HAP-1 (cell line): ENCODE measurements at places on chromosomes 7 and 10.
A peak's percentile ranks its signal among the peaks of the same experiment; 100 is the strongest.

GRCh38 chr10:71627956-71628355 lies 91.6 kb downstream of the C10orf105 start:
- no peak for DNase-seq

GRCh38 chr10:78602201-78602932 lies 466.4 kb upstream of the ZMIZ1 start:
- no peak for DNase-seq

- DNase-seq, result peak; percentile 11
These were observed 25.4 kb downstream of the CYP2C9 start for GRCh38 chr10:94963901-94964300.

- no peak for DNase-seq
These were observed 287.2 kb upstream of the RNF32 start for GRCh38 chr7:156353352-156353751.

DNA sequence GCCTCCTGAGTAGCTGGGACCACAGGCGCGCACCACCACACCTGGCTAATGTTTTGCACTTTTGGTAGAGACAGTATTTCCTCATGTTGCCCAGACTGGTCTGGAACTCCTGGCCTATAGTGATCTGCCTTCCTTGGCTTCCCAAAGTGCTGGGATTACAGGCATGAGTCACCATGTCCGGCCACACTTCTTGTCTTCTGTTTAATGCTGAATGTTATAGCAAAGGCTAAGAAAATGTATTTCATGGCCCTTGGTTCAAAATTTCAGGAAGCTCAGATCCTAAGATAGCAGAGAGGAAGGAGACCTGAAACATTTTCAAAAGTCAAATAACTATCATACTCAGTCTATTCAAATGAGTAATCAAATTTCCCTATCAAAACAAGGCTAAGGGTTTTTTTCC lies 229.6 kb downstream of the BAMBI start:
- no peak for DNase-seq

GRCh38 chr7:117872561-117873309 lies 506 bp downstream of the CTTNBP2 start:
- DNase-seq, result peak; percentile 45

- peak; percentile 74 for DNase-seq
These were observed 9.6 kb downstream of the TRIM56 start for GRCh38 chr7:101094791-101095375.

GRCh38 chr10:21171197-21171935 lies 274.3 kb upstream of the NEBL start:
- DNase-seq, result peak; percentile 53

GRCh38 chr7:28654110-28654509 lies 241.8 kb downstream of the CREB5 start:
- DNase-seq, result no peak

GRCh38 chr7:12389089-12389700 lies 14.5 kb downstream of the VWDE start:
- peak; percentile 75 for DNase-seq

- DNase-seq, result no peak
These were observed 109.3 kb downstream of the CPEB3 start for GRCh38 chr10:92181575-92181974.

DNA sequence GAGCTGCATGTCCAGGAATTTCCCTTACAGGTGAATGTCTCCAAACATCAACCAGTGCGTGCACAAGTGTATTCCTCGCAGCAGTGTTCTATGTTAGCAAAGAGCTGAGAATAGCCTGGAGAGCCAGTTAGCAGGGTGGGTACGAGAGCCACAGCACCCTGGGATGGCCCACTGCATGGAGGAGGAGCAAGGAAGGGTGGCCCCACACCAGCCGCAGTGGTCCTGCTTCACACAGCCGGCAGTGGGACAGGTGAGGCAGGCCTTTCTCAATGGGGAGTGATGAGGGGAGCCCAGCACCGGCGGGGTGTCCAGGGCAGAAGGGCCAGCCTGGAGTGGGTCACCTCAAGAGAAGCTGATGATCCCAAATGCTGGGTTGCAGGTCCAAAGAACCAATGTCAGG lies 240.7 kb downstream of the TCERG1L start:
- DNase-seq, result no peak

DNA sequence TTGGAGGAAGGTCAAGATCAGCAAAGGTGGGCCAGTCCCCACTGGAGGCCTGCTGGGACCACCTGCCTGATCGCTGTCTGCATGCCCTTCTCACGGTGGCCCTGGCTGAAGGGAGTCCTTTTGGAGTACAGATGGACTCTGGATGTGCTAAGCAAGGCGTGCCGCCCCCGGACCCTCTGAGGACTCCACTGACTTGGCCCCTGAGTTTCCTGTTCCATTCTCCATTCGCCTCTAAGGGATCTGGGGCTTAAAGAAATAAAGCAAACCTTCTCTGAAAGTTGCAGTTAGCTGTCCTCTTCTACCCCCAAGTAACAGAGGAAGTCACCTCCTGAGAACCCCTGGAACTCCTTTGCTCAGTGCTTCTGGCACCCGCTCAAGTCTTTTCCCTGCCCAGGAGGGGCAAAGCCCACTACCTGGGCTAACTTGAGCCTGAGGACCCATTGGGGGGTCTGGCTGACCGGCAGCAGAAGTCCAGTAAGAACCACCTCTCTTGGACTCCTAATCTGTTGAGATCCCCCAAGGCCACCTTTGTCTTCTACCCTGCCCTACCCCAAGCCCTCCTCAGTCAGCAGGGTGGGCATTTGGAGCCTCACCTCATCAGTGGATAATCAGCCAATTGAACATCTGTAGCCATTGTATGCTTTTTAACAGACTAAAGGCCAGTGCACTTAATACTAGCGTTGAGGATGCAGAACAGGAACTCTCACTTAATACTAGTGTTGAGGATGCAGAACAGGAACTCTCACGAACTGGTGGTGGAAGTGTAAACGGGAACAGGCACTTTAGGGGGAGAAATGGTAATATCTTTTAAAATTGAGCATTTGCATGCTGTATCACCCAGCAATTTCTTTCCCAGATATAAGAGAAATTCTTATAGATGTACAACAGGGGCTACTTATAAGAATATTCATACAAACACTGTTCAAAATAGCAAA lies 2.2 kb downstream of the TBATA start:
- no peak for DNase-seq

DNA sequence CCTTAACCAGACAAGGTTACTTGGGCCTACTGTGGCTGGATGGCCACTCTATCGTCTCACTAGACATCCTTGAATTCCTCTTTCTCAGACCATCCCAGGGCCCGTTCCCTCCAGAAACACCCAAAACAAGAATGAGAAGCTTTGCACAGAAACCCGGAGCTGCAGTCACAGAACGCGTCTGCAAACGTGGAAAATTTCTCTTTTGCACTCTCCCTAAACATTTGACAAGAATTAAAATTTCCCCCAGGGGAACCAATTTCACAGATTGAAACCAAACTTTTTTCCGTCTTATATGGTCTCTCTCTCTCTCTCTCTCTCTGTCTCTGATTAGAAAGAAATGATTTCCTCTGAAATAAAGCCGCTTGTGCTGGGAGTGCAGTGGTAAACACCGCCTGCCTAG lies 120.7 kb downstream of the MKX start:
- no peak for DNase-seq

DNA sequence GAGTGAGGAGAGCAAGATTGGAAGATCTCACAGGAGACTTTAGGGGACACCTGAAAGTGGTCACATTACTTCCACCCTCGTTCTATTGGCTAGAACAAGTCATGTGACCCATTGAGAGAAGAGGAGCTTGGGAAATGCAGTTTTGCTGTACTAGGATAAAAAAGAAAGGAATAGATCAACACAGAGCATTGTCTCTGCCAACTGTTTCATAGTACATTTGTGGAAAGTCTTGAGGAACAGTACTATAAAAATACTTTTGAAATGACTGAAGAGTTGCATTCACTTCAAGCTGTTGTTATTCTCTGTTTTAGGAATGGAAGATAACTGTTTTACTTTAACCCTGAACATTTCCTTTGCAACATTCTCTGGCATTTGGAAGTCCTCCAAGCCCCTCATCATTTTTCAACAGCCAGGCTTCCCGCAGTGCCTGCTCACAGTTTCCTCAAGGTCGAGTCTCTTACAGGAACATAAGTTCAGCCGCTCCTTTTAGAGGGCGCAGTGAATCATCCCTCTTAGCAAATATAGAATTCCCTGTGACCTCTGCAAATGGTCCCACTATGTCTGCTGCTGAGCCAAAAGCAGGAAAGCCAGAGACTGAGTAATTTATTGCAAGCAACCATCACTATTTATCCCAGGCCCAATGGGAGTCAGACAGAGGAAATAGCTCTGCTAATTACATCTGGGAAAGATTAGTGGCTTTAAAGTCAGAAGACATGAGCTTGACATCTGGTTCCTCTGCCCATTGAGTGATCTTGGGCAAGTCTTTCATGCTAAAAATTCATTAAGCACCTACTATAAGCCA lies 40.7 kb downstream of the MRPL32 start:
- no peak for DNase-seq

- no peak for DNase-seq
These were observed 22.3 kb upstream of the INMT start for GRCh38 chr7:30729642-30730041.

GRCh38 chr10:70233939-70234300 lies 691 bp upstream of the PPA1 start:
- DNase-seq, result no peak

GRCh38 chr10:105291571-105291970 lies 650.5 kb downstream of the SORCS3 start:
- DNase-seq, result no peak

DNA sequence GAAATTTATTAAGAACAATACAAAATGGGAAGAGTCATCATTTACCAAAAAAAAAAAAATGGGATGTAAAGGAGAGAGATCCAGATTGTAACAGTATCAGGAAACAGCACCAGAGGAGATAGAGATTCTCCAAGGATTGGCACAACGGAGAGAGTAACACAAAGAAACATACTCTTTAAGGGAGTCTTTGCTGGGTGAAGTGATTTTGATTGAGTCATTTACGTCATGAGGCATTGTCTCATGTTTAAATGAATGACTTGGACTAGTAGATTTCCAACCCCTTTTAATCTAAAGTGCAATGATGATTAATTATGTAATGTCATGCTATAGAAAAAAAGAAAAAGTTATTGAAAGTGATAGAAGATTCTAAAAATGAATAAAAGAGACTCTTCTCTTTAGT lies 68.8 kb downstream of the ITGB8 start:
- no peak for DNase-seq

DNA sequence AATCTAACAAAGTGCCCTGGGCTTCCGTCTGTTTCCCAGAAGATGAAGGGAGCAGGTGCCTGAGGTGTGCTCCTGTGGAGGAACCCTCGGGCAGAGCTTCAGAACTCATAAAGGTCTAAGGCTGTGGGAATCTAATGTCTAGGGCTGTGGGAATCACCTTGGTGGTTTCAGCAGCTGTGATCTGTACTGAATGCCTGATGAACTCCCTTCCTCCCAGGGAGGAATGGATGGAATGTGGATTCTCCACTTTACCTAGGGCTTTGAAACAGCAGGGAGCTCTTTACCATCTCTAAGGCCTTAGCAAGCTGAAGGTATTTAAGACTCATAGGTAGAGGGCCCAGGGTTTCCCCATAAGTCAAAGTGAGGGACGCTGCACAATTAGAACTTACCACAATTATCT lies 36.0 kb upstream of the SEMA3E start:
- DNase-seq, result no peak

- no peak for DNase-seq
These were observed 31.1 kb upstream of the RET start for GRCh38 chr10:43045631-43046287.

- no peak for DNase-seq
These were observed 24.4 kb upstream of the TES start for GRCh38 chr7:116185956-116186355.

DNA sequence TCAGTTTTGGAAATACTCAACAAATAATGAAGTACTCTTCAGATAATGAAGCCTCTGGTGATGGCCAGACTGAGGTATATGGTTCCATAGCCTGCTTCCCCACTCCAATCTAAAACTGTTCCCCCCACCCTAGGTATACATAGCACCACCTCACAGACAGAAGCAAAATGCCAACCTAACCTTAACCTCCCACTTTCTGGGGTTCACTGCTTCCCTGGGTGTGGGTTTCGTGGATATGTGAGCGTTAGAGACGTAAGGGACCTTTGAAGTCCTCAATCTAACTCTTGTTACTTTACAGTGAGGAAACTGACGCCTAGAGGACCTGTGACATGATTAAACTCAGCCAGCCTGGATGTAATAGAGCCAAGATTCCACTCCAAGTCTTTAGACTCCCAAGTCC lies 1.4 kb downstream of the RHBDD2 start:
- DNase-seq, result no peak

GRCh38 chr10:107554333-107554732 lies 389.8 kb upstream of the SORCS1 start:
- DNase-seq, result no peak

- DNase-seq, result no peak
These were observed 4.1 kb upstream of the CDK14 start for GRCh38 chr7:90592033-90592432.

DNA sequence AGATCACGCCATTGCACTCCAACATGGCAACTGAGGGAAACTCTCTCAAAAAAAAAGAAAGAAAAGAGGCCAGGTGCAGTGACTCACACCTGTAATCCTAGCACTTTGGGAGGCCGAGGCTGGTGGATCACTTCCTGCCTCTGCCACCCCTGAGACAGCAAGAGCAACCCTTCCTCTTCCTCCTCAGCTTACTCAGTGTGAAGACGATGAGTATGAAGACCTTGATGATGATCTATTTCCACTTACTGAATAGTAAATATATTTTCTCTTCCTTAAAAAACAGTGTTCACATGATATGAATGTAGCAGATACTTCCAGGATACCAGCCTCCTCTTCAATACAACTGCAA lies 2.1 kb upstream of the ZKSCAN1 start:
- no peak for DNase-seq

DNA sequence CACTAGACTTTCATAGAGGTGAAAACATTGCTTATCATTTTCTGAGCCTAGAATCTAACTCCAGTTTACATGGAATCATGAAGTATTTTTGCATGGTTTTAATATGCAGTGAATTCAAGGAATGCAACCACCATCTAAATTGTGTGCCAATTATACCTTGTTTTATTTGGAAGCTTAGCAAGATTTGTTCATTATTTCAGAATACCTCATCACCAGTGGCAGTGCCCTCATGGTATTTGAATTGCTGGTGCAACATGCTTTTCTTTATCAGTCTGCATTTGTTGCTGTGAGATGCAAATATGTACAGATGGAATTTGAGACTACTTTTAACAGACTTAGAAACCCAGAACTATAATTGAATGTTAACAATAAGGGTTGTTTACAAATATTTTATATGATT lies 18.7 kb upstream of the ZNF800 start:
- no peak for DNase-seq

- no peak for DNase-seq
These were observed 197.1 kb upstream of the CXCL12 start for GRCh38 chr10:44581996-44582395.

DNA sequence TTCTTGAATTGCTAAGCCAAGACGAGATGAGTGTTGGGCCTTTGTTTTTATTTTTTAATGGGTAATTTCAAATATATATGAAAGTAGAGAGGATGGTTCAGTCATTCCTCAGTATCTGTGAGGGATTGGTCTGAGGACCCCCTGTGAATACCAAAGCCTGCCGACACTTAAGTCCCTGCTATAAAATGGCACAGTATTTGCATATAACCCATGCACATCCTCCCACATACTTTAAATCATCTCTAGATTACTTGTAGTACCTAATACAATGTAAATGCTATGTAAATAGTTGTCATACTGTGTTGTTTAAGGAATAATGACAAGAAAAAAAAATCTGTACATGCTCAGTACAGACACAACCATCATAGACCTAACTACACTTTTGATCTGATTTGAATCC lies 73.4 kb downstream of the NOD1 start:
- no peak for DNase-seq

- DNase-seq, result no peak
These were observed 44.0 kb upstream of the GRID1 start for GRCh38 chr10:86410542-86411124.
